ENCODE measurements at places on chromosomes 2 and 18.

GRCh38 chr2:137675584-137676327 lies 288.5 kb upstream of the HNMT start:
- no peaks in the 10 kb centered on the region for H3K36me3 ChIP-seq
- no peak overlapping the region for H3K4me3 ChIP-seq
- H3K27me3 ChIP-seq, result no peaks in the 10 kb centered on the region
- H3K27ac ChIP-seq, result no peak overlapping the region
- no peak for DNase-seq

DNA sequence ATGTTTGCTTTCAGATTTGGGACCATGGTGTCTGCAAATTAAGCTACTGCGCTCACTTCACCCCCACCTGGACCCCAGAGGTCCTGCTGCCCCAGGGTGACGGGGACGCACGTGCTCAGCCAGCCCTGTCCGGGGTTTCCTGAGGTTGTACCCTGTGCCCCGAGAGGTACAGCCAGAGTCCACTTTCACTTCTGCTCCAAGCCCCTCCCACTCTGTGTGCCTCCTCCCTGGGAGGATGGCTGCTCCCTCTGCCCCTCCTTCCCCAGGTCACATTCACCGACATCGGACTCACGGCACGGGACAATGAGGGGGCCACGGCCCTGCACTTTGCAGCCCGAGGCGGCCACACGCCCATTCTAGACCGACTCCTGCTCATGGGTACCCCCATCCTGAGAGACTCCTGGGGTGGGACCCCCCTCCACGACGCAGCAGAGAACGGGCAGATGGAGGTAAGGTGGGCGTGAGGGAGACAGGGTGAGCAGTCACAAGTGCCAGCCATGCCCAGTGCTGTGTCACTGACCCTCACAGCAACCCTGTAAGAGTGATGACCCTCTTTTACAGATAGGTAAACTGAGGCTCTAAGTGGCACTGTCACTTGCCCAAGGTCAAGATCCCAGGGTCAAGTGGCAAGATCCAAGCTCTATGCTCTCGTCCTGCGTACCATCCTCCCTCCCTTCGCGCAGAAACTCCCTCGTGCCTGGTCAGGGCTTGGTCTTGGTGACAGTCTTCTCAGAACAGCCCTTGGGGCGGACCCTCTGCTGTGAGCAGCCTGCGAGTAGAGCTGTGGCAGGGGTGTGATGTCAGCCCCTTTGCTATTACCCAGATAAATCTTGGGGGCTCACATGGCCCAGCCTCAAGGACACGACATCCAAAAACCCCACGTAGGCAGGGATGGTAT lies 7.6 kb downstream of the ESPNL start:
- H3K4me1 ChIP-seq, result no peaks in the 10 kb centered on the region
- H3K4me3 ChIP-seq, result no peak overlapping the region
- H3K27me3 ChIP-seq, result no peaks in the 10 kb centered on the region
- peak; percentile 42 for DNase-seq
- no peaks in the 10 kb centered on the region for H3K36me3 ChIP-seq

DNA sequence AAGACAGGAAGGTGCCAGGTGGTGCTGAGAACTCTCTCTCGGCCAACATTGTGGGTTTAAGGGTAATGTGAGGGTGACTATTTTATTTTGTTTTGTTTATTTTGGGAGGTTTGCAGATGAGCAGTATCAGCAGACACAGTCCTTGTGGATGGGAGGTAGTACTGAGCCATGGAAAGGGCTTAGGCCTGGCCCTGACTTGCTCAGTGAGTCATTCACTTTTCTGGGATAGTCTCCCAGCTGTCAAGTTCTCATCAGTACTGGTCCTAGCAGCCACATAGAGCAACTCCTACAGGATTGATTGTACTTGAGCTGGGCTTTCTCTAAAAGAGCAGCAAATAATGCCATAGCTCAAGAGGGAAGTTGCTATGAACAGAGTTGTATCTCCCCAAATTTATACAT lies 175.2 kb downstream of the LOXHD1 start:
- H3K27me3 ChIP-seq, result no peaks in the 10 kb centered on the region
- DNase-seq, result no peak
- H3K36me3 ChIP-seq, result no peaks in the 10 kb centered on the region
- no peak overlapping the region for H3K27ac ChIP-seq

DNA sequence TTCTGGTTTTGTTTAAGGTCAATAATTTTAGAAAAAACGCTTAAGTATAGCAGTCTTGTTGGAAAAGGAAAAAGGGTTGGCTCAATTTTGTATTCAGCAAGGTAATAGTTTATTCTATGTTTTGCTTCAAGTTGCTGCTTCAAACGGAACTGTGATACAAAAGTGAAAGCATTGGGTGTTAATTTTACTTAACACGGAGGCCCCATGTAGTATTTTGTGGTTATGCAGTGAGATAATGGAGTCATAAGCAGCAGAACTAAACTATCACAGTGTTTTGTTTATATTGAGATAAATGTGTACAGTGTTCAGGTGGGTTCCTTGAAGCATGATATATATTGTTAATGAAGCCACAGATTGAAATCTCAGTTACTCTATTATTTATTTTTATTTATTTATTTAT lies 67.0 kb upstream of the LYPD6B start:
- no peaks in the 10 kb centered on the region for H3K27me3 ChIP-seq
- H3K4me3 ChIP-seq, result no peak overlapping the region
- no peak for DNase-seq

DNA sequence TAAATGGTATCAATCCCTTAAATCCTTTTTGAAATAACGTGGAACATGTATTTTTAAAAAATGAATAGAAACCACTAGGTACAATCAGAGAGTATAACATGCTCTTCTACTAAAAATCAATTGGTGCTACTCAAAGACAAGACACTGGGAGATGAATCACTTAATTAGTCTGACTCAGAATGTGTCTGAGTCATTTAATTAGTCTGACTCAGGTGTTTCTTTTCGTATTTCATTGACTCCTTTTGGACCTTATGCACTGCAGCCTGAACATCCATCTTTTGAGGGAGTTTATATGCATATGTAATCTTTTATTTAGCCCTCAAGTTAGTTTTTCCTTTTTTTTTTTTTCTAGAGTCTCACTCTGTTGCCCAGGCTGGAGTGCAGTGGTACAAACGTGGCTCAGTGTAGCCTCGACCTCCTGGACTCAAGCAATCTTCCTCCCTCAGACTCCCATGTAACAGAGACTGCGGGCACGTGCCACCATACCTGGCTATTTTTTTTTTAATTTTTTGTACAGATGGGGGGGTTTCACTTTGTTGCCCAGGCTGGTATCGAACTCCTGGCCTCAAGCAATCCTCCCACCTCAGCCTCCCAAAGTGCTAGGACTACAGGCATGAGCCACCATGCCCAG lies 26.5 kb downstream of the PPP4R3B start:
- H3K36me3 ChIP-seq, result peaks cover 63% of the 10 kb centered on the region
- peak overlapping the region; percentile 54 for H3K27ac ChIP-seq
- no peaks in the 10 kb centered on the region for H3K27me3 ChIP-seq
- no peak overlapping the region for H3K4me3 ChIP-seq
- H3K4me1 ChIP-seq, result peaks cover 35% of the 10 kb centered on the region
- no peak for DNase-seq

DNA sequence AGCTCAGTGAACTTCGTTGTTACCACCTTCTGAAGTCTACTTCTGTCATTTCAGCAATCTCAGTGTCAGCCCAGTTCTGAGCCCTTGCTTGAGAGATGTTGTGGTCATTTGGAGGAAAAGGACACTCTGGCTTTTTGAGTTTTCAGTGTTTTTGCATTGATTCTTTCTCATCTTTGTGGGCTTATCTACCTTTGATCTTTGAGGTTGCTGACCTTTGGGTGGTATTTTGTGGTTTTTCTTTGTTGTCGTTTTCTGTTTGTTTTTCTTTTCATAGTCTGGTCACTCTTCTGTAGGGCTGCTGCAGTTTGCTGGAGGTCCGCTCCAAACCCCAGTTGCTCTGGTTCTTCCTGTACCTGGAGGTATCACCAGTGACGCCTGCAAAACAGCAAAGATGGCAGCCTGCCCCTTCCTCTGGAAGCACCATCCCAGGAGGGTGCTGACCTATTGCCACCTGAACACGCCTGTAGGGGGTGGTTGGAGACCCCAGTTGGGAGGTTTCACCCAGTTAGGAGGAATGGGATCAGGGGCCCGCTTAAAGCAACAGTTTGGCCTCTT lies 74.7 kb downstream of the EPC2 start:
- no peak for DNase-seq
- H3K36me3 ChIP-seq, result no peaks in the 10 kb centered on the region
- H3K27me3 ChIP-seq, result no peaks in the 10 kb centered on the region

Data from RWPE2 (cell line).